ENCODE measurements at places on chromosomes 16 and 17.

GRCh38 chr17:33261820-33262219, 31.3 kb downstream of the ASIC2 start:
- no peak for DNase-seq
- peaks cover 41% of the 10 kb centered on the region for H3K27me3 ChIP-seq
- no peak overlapping the region for H3K4me3 ChIP-seq
- H3K4me1 ChIP-seq, result no peaks in the 10 kb centered on the region
- no peaks in the 10 kb centered on the region for H3K36me3 ChIP-seq
- no peak overlapping the region for H3K27ac ChIP-seq

GRCh38 chr16:23134274-23134673, 15.0 kb downstream of the USP31 start:
- H3K27ac ChIP-seq, result no peak overlapping the region
- H3K4me3 ChIP-seq, result no peak overlapping the region
- peaks cover 21% of the 10 kb centered on the region for H3K4me1 ChIP-seq
- no peaks in the 10 kb centered on the region for H3K27me3 ChIP-seq
- H3K36me3 ChIP-seq, result no peaks in the 10 kb centered on the region

DNA sequence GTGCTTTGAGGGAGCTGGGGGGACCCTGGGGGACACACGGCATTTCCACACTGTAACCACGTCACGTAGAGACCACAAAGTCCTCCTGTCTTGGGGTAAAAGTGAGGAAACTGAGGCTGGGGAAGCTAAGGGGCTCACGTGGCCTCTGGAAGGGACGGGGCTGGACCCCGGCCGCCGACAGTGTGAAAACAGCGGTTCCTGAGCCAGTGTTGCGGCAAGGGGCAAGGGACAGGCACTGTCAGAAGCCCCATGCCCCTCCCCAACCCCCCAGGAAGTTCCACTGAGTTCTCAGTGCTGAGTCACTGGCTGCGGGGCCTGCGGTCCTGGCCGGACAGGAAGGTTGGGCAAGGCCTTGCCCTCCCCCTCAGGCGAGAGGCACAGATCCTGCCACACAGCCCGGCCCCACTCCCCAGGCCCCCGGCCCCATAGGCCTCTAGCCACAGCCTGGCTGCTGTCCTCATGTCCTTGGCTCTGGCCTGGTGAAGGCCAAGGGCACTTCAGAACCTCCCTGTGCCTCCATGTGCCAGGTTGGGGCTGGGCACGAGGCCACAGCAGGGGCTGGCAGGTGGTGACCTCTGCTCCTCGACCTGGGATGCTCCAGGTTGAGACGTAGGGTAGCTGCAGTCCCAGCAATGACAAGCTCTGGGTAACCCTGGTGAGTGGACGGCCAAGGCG, 5.0 kb upstream of the CCDC57 start:
- H3K27me3 ChIP-seq, result no peaks in the 10 kb centered on the region
- peaks cover 4% of the 10 kb centered on the region for H3K36me3 ChIP-seq
- no peak overlapping the region for H3K27ac ChIP-seq
- H3K4me1 ChIP-seq, result peaks cover 31% of the 10 kb centered on the region

DNA sequence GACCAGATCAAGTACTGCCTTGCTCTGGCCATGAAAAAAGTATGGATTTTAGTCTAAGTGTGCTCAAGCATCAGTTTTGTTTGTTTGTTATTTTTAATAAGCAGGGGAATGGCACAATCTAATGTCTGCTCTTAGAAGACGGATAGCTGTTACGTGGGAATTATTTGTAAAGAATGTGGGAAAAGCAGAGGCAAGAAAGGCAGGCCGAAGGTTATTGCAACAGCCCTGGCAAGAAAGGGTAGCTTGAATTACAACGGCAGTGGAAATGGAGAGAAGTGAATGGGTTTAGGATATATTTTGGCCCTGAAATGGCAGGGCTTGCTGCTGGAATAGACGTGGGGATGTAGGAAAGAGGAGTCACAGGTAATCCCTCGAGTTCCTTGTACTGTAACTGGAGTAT, 987 bp upstream of the HASPIN start:
- peak overlapping the region; percentile 81 for H3K4me3 ChIP-seq
- peaks cover 32% of the 10 kb centered on the region for H3K4me1 ChIP-seq
- H3K27me3 ChIP-seq, result no peaks in the 10 kb centered on the region

GRCh38 chr17:68850749-68851510, 104.3 kb downstream of the ABCA8 start:
- H3K27ac ChIP-seq, result no peak overlapping the region
- no peaks in the 10 kb centered on the region for H3K4me1 ChIP-seq
- no peak overlapping the region for H3K4me3 ChIP-seq
- no peak for DNase-seq

DNA sequence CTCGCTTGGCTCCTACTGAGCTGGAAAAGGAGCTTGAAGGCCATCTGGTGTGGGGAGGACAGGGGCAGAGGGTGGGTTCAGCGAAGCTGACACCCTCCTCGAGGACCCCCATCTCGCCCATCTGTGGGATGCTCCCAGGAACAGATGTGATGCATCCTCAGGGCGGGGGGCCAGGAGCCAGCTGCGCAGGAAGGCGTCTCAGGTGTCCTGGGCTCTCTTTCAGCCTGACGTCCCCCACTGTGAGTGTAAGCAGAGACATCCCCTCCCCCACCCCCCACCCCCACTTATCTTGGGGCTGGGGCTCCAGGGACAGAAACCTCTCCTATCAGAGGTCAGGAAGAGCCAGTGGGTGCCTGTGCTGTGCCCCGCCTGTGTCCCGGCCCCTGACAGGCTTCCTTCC, 16.2 kb downstream of the KIF19 start:
- no peak for DNase-seq
- H3K27me3 ChIP-seq, result peaks cover 13% of the 10 kb centered on the region
- no peak overlapping the region for H3K4me3 ChIP-seq
- no peaks in the 10 kb centered on the region for H3K4me1 ChIP-seq
- H3K36me3 ChIP-seq, result peaks cover 2% of the 10 kb centered on the region
- H3K27ac ChIP-seq, result no peak overlapping the region

DNA sequence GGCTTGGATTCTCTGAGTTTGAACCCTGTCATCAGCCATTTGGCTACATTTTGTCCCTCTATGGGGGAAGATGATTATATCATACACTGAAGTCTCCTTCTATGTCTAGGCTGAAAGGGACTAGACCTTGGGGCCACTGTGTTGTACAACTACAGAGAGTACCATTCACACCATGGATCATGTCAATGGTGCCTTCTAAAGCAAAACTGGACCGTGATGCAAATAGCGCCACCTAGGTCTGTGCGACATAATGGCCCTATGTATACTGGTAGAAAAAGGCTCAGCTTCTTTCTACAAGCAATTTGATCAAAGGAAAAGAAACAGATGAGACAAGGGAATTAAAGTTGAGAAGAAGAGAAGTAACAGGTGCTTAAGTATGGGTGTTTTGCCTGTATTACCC, 100.7 kb downstream of the LYRM1 start:
- H3K27ac ChIP-seq, result no peak overlapping the region
- H3K36me3 ChIP-seq, result no peaks in the 10 kb centered on the region
- no peak for DNase-seq

- H3K36me3 ChIP-seq, result no peaks in the 10 kb centered on the region
- no peak for DNase-seq
- no peak overlapping the region for H3K4me3 ChIP-seq
- no peaks in the 10 kb centered on the region for H3K27me3 ChIP-seq
- H3K4me1 ChIP-seq, result no peaks in the 10 kb centered on the region
- H3K27ac ChIP-seq, result no peak overlapping the region
These were observed 12.6 kb upstream of the CEP20 start for GRCh38 chr16:15900901-15901500.

DNA sequence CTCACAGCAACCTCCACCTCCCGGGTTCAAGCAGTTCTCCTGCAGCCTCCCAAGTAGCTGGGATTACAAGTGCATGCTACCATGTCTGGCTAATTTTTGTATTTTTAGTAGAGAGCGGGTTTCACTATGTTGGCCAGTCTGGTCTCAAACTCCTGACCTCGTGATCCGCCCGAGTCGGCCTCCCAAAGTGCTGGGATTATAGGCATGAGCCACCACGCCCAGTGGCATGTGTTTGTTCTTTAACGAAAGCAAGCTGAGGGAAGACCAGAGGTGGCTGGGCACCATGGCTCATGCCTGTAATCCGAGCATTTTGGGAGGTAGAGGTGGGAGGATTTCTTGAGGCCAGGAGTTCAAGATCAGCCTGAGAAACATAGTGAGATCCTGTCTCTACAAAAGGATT, 18.1 kb downstream of the TNFRSF13B start:
- no peak overlapping the region for H3K27ac ChIP-seq
- H3K4me3 ChIP-seq, result no peak overlapping the region
- H3K27me3 ChIP-seq, result peaks cover 80% of the 10 kb centered on the region
- no peak for DNase-seq

DNA sequence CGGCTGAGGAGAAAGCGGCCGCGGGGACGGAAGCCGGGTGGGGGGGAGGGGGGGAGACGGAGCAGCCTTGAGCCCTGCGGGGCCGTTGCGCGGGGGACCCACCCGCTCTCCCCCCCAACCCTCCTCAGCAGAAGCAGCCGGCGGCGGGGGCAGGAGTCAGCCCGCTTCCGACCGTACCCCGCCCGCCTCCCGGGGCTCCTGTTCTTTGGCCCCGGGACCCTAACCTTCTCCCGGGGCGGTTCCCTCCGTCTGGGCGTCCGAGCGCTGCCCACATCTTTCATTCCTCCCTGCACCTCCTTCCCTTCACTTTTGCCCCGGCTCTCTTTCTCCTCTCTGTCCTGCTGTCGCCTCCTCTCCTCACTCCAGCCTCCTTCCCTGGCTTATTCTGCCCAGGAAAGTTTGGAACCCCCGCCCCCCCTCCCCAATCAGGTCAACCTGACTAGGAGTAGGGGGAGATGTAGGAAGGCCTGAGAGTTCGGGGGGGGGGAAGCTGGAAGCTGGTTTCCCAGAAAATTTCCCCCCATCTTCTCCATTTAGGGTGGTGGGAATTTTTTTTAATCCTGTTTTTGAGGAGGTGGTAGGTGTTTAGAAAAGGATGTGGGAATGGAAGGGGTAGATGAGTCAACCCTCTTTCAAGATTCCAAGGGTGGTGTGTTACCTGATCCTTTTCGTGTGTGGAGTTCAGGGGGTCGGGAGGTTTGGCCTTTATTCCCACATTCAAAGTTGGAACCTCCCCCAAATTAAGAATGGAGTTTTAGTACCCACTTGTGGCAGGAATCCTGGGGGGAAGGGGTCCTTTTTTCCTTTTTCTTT, 427 bp upstream of the NLK start:
- peak overlapping the region; percentile 88 for H3K27ac ChIP-seq
- no peaks in the 10 kb centered on the region for H3K27me3 ChIP-seq
- H3K4me1 ChIP-seq, result peaks cover 62% of the 10 kb centered on the region
- peaks cover 9% of the 10 kb centered on the region for H3K36me3 ChIP-seq
- H3K4me3 ChIP-seq, result peak overlapping the region; percentile 89

DNA sequence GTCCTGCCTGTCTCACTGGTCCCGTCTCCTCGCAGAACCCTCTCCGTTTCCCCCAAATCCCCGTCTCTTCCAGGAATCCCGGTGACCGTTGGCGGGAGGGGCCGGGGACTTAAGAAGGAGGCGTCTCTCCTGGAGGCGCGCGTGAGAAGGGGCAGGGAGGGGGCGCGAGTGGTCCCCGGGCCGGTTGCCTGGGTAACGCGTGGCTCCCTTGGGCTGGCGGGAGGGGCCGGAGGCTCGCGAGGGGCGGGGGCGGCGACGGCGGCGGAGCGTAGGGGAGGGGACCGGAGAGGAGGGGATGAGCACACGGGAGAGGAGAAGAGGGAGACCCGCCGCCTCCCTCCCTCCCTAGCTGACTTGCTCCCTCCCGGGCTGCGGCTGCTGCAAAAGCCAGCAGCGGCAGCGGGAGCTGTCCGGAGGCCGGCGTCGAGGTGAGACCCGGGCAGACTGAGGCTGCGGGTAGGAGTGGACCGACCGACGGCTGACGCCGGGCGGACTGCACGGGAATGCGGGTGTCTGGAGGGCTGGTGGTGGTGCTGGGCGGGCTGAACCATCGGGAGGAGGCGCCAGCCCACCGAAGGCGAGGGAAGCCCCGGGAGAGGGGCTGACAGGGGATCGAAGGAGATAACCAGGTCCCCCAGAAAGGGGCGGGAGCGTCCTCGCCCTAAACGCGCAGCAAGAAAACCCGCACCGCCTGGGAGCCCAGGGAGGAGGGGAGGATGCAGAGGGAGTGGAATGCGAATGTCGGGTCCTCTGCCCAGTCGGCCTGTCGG, at the start of gene PRRT2:
PRRT2 (plus strand) TSS at position 298 of the 770 bp plus-strand sequence. CDS start 862 bp downstream, outside the sequence.
- H3K4me1 ChIP-seq, result peaks cover 75% of the 10 kb centered on the region
- H3K36me3 ChIP-seq, result peaks cover 38% of the 10 kb centered on the region
- peak within 1 kb of the TSS; percentile 87 for H3K27ac ChIP-seq
- peak within 1 kb of the TSS; percentile 92 for H3K4me3 ChIP-seq
- no peaks in the 10 kb centered on the region for H3K27me3 ChIP-seq
- DNase-seq, result no peak

DNA sequence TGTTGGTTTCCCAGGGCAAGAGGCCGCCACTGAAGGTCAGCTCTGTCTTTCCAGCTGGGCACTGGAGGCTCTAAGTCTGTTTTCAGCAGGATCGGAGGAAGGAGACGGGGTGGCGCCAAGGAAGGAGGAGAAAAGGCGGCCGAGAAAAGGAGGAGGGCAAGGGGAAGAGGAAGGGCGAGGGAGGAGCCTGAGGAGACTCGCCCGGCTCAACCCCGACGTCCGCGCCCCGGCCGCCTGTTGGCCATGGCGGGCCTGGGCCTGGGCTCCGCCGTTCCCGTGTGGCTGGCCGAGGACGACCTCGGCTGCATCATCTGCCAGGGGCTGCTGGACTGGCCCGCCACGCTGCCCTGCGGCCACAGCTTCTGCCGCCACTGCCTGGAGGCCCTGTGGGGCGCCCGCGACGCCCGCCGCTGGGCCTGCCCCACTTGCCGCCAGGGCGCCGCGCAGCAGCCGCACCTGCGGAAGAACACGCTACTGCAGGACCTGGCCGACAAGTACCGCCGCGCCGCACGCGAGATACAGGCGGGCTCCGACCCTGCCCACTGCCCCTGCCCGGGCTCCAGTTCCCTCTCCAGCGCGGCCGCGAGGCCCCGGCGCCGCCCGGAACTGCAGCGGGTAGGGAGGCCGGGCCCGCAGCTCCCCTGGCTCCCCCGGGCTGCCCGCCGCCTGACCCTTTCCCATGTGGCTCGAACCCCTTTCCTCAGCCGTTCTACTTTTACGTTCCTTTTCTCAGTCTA, at the start of gene RNF135:
RNF135 (plus strand) TSS at position 209 of the 737 bp plus-strand sequence; CDS start at position 244, 35 bp downstream.
- DNase-seq, result peak; percentile 27
- H3K4me1 ChIP-seq, result peaks cover 36% of the 10 kb centered on the region
- H3K27ac ChIP-seq, result peak within 1 kb of the TSS; percentile 98
- peak within 1 kb of the TSS; percentile 96 for H3K4me3 ChIP-seq

DNA sequence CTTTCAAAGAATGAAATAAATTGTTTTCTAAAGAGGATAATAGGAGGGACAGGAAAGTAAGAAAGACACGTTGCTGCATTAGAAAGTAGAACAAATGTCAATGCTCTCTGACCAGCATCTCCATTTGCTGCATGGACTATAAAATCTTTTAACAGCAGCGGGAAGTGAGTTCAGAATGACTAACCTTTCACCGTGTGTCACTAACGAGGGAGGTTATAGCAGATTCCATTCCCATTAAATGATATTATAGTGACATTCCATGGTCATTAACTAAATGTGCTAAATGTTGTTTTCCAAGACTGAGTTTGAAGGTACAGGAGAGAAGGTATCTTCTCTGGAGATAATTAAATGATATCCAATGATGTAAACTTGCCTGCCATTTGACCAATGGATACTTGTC, 127.1 kb upstream of the HS3ST3A1 start:
- H3K36me3 ChIP-seq, result no peaks in the 10 kb centered on the region
- H3K27me3 ChIP-seq, result peaks cover 16% of the 10 kb centered on the region
- H3K4me3 ChIP-seq, result no peak overlapping the region
- no peak overlapping the region for H3K27ac ChIP-seq
- no peak for DNase-seq

GRCh38 chr16:86571530-86571915, 4.9 kb downstream of the FOXC2 start:
- peaks cover 6% of the 10 kb centered on the region for H3K4me1 ChIP-seq
- peaks cover 82% of the 10 kb centered on the region for H3K27me3 ChIP-seq
- H3K4me3 ChIP-seq, result no peak overlapping the region

Data from central memory CD8-positive, alpha-beta T cell (primary cell).